ENCODE measurements at places on chromosomes 3 and 15. TPM values are rescaled to one million over a fixed set of nuclear protein-coding genes. Genes with fewer than 3 reads are reported as not detected.

DNA sequence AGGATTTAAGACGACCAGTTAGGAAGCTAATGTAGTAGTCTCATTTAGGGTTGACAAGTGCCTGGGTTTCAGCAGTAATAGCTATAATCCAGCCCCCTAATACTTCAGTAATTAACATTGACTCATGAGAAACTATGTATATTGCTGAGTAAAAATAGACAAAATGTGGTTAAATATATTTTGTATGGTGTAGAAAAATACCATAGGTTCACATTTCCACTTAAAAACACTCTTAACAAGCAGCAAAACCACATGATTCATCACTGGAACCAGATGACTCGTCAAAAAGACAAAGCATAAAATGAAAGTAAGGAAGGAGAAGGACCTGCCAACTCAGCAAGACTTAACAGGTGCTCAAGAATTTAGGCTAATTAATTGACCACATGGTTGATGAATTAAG lies 288.9 kb downstream of the EFHB start:
- no peak for DNase-seq

GRCh38 chr3:122843604-122844003 lies 48.7 kb downstream of the SLC49A4 start:
- DNase-seq = no peak

KLHL6 gene
- polyA plus RNA-seq = 0.12 TPM

DGKG gene
- 0.22 TPM for polyA plus RNA-seq

DNA sequence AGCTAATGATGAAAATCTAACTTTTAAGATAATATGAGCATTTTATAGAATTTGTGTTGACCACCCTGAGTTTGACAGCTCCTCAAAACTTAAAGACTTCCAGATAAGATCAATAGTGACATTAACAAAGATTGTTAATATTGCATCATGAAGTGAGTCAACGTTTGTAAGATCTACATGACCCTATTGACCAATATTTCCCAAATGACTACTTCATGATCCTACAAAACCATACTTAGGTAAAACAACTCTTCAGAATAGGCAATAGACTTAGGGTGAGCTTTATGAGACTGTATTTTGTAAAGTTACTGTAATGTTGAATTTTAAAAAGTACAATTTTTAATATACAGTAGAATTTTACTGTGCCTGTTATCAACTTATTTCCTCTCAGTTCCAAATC lies 422.7 kb upstream of the ALCAM start:
- DNase-seq = no peak

- no peak for DNase-seq
These were observed 57.5 kb upstream of the SETMAR start for GRCh38 chr3:4245671-4246070.

DNA sequence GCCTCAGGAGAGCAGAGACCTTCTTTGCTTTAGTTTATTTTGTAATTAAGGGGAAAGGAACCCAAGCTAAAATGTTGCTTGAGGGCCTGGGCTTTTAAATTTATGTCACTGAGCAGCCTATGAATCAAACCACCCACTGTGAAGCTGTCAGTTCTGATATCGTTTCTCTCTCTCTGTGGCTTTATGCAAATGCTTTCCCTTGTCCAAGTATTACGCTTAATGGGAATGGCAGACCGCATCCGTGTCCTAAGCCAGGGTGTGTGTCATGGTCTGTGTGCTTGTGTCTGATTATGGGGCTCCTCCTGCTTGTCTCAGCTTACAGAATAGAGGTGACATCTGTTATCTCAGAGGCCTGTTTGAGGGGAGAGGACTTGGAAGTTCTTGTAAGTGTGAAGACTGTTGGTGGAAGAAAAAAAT lies 82.4 kb downstream of the EBLN2 start:
- DNase-seq = no peak

GRCh38 chr15:41102854-41103253 lies 13.2 kb downstream of the INO80 start:
- no peak for DNase-seq

- DNase-seq = no peak
These were observed 9.2 kb downstream of the EID1 start for GRCh38 chr15:48887144-48887543.

NDUFAF3 gene
- polyA plus RNA-seq = 44.8 TPM

INKA1 gene
- 12.0 TPM for polyA plus RNA-seq

- no peak for DNase-seq
These were observed 102.5 kb downstream of the SST start for GRCh38 chr3:187567661-187568121.

STX19 gene
- polyA plus RNA-seq = 0.30 TPM

DNA sequence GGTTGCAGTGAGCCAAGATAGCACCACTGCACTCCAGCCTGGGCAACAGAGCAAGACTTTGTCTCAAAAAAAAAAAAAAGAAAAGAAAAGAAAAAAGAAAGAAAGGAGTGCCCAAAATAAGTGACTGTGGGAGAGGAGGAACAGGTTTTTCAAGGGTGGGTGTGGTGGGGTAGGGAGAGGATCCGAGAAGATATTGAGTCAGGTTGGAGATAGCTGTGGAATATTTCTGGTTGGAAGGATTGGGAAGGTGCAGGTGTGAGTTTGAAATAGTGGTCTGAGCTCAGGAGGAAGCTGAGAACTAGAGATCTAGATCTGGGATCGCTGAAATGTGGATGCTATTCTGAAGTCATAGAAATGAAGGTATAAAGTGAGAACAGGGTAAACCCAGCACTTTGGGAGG lies 7.8 kb downstream of the SCAMP2 start:
- DNase-seq = no peak

GRCh38 chr3:33179132-33179531 lies 39.5 kb downstream of the SUSD5 start:
- no peak for DNase-seq

- no peak for DNase-seq
These were observed 63.5 kb downstream of the FEM1B start for GRCh38 chr15:68340726-68341671.

- DNase-seq = no peak
These were observed 1.4 kb downstream of the MBNL1 start for GRCh38 chr3:152269831-152270734.

DNA sequence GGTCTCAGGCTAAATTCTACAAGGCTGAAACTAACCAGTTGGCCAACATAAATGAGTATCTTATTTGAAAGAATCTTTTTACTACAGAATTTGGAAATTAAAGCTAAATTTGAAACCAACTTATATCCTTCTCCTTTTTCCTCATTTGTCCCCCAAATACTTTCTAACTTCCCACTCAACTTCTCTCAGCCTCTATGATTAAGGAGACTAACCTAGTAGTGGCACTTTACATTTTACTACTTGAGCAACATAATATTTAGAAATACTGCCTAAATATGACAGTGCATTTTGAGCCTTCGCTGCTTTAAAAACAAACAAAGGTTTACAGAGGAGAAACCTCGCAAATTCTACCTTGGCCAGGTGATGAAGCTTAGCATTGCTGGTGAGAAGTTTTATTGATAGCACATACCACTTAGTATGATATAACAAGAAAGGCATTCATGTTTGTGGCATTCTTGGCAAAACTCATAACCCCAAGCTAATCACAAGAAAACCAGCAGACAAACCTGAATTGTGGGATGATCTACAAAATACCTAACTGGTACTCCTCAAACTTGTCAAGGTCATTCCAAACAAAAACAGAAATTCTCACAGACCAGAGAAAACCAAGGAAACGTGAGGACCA lies 432.1 kb upstream of the CFAP20DC start:
- peak; percentile 41 for DNase-seq

DNA sequence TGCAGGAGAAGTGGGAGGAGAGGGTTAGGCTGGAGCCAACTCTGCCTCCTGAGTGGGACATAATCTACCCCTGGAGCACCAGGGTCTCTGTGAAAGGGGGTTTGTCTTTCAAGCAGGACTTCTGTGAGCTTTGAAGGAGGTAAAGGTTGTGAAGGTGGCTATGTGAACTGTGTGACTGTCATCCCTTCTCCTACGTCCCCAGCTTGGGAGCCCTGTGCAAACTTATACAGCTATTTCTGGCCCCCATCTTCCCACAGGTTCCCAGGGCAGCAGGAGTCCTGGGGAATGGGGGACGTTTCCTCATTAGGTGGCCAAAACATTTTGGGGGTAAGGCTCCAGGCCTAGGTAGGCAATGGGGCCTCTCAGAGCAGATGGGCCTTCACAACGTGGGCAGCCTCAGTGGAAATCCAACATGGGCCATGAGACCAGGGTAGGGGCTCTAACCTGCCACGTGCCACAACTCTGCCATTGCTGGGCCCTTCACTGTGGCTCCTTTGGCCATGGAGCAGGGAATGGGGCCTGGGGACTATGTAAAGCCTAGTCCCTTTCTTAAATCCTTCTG lies 3.5 kb downstream of the VIPR1 start:
- DNase-seq = no peak

DNA sequence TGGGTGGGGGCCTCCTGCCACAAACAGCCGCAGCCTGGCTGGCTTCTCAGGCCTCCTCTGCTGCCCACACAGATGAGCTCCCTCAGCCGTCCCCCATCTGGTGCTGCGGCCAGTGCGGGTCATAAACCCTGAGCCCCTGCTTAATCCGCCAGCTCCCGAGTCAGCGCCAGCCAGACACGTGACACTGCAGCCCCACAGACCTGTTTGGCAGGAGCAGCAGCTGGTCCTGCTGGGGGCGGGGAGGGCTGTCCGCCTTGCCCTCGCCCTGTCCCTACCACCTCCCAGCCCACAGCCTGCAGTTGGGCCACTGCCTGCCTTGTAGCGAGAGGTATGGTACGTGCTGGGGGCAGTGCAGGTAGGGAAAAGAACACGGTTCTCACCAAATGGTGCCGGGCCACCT lies 86.2 kb downstream of the IQSEC1 start:
- DNase-seq = no peak

CACNA2D2 gene
- polyA plus RNA-seq = 0.04 TPM

GRCh38 chr3:63661242-63661641 lies 8.8 kb downstream of the SNTN start:
- DNase-seq = no peak

CTXND1 gene
- not detected for polyA plus RNA-seq

Measured in keratinocyte (primary cell).